Mesenchymal stem cell (in vitro differentiated cells and primary cell): ENCODE measurements at places on chromosomes 12 and 14.

- no peak for DNase-seq
These were observed 32.2 kb downstream of the GPR19 start for GRCh38 chr12:12663644-12664294.

DNA sequence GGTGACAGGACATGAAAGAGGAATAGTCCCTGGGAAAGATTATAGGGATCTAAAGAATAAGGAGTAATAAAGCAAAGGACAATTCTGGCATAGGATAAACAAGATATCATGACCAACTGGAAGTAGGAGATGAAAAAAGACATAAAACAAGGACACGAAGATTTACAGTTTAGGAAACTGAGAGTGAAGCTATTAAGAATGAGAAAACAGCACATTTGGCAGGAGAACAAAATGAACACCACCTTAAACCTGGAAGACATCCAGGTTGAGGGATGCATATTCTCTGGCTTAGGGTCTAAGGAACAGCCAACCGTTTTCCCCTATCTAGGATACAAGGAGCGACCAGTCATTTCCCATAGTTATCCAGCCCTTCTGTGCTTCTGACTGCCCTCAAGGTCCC is 1.9 kb downstream of the TRIP11 start:
- no peak for DNase-seq

DNA sequence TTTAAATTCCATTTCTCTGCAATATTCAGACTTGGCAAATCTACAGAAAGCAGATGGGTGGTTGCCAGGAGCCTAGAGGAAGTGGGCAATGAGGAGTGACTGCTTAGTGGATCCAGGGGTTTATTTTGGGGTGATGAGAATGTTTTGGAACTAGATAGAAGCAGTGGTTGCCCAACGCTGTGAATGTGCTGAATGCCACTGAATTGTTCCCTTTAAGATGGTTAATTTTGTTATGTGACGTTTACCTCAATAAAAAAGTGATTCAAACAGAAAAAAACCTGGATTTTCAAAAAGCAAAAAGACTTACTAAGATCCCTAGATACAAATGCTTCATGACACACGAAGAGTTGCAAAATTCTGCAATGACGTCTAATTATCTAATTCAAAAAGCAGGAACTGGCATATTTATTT is 34.2 kb downstream of the DAO start:
- no peak for DNase-seq

- no peak for DNase-seq
These were observed 50.0 kb downstream of the FOS start for GRCh38 chr14:75328558-75329155.

DNA sequence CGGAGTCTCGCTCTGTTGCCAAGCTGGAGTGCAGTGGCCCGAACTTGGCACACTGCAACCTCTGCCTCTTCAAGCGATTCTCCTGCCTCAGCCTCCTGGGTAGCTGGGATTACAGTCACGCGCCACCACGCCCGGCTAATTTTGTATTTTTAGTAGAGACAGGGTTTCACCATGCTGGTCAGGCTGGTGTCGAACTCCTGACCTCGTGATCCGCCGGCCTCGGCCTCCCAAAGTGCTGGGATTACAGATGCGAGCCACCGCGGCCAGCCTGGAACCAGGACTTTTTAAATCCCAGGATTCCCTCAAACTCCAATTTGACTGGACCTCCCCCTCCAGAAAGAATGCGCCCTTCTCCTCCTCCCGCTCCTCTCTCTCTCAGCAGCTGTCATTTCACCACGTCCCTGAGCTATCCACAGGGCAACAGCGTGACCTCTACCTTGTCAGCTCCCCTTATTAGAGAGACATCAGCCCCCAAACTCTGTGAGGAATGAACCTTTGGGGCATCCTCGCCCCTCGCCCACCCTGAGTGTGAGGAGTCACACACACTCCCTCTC is 2.0 kb downstream of the ESYT1 start:
- DNase-seq, result no peak

DNA sequence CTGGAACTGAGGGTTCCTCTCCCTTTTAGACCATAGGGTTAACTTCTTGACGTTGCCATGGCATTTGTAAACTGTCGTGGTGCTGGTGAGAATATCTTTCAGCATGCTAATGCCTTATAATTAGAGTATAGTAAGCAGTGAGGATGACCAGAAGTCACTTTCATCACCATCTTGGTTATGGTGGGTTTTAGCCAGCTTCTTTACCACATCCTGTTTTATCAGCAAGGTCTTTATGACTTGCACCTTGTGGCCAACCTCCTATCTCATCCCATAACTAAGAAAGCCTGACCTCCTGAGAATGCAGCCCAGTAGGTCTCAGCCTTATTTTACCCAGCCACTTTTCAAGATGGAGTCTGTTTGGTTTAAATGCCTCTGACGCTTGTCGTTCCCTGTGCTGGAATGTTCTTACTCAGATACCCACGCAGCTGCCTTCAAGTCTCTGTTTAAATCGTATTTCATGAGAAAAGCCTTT is 44.2 kb downstream of the BBS10 start:
- DNase-seq, result no peak

DNA sequence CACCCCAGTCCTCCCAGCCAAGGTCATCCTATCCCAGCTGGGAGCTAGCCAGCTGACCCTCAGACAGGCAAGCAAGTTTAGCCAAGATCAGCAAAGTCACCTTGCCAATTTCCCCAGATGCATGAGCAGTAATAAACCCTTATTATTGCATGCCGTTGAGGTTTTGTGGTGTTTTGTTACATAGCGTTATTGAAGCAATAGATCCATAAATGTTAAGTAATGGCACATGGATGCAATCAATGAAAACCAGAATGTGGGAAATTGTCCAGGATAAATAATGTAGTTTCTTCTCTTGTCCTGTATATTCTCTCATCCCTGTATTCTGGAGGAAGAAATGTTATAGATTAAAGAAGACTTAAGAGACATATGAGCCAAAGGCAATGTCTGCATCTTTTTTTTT is 18.0 kb upstream of the TMEM260 start:
- no peak for DNase-seq

- no peak for DNase-seq
These were observed 128.4 kb downstream of the GALC start for GRCh38 chr14:87864356-87865270.

DNA sequence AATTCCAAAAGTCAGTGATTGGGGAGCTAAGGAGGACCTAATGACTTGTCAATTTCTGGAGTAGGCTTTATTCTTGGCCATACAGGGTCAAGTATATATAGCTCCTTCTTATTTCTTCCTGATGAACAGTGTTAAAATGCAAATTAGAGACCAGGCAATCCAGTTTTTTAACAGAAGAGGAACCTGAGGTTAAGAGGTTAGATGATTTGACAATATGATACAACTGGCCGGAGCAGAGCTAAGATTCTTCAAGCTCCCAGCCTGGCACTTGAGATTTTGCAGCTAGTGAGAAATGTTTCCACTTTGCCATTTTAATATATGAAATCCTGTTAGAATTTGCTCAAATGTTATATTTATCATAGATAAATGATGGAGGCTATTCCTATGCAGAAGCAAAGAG is 204.0 kb downstream of the SSPN start:
- DNase-seq, result no peak

GRCh38 chr12:53564278-53564677 is 57.0 kb upstream of the NPFF start:
- DNase-seq, result no peak
